Brain microvascular endothelial cell (primary cell): ENCODE measurements at places on chromosomes 1 and 21.

GRCh38 chr1:150765296-150765976 lies at the start of gene CTSS:
CTSS (minus strand) TSS chr1:150765778; CDS start chr1:150764763, 1,015 bp downstream.
- no peak for DNase-seq

- no peak for DNase-seq
Observed at GRCh38 chr1:172775606-172776005, 116.7 kb downstream of the FASLG start.

- no peak for DNase-seq
Observed at GRCh38 chr1:5274527-5274926, 620.1 kb downstream of the AJAP1 start.

GRCh38 chr1:218785928-218786327 lies 387.8 kb upstream of the LYPLAL1 start:
- peak; percentile 57 for DNase-seq

- DNase-seq = no peak
Observed at GRCh38 chr1:63033211-63033610, 249.3 kb downstream of the ATG4C start.

DNA sequence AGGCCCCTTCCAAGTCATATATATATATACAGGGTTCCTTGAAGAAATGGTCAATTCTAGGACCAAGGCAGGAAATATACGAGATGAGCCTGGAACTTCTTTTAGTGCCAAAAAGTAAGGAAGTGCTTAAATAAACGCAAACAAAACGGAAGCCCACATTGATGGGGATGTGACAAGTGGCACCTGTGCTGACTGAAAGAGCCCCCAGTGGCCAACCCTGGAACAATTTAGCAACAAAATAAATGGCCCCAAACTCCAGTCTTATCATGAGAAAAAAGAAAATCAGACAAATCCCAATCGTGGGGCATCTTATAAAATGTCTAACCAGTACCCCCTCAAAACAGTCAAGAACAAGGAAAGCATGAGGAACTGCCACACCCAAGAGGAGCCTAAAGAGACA lies 17.7 kb downstream of the PLA2G5 start:
- DNase-seq = no peak

- DNase-seq = no peak
Observed at GRCh38 chr1:53359225-53359933, 31.5 kb upstream of the LRP8 start.

DNA sequence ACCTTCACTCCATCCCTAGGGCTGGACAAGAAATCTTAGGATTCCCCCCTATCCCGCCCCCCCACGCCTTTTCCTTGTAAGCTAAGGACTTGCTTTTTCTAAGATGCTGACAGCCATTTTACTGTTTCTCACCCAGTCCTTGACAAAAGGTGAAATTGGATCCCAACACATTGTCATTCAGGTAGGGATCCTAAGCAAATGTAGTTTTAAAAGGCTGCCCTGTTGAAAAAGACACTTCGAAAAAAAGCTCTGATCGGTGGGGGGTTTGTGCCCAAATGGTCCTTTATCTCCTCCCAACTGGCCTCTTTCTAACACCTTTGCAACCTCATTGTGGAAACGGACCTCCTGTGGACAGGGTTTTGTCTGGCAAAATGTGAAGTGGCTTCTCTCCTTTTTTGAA lies 2.9 kb downstream of the CACHD1 start:
- no peak for DNase-seq

GRCh38 chr1:96580920-96581319 lies 140.7 kb upstream of the PTBP2 start:
- no peak for DNase-seq

GRCh38 chr1:96651517-96651916 lies 70.1 kb upstream of the PTBP2 start:
- DNase-seq = no peak

DNA sequence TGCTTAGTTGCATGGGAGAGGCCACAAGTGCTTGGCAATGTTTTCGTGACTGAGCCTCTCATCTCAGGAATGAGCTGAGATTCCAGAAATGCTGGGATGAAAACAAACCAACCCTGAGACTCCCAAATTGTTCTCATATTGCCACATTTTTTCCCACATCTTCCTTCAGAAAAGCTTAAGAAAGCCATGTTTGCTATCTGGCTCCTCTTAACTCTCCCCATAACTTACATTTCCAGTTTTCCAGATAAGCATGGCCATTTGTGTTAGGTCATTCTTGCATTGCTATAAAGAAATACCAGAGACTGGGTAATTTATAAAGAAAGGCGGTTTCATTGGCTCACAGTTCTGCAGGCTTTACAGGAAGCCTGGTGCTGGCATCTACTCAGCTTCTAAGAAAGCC lies 17.2 kb downstream of the DSCAM start:
- DNase-seq = no peak

- no peak for DNase-seq
Observed at GRCh38 chr1:81008293-81008692, 792.4 kb upstream of the ADGRL2 start.

DNA sequence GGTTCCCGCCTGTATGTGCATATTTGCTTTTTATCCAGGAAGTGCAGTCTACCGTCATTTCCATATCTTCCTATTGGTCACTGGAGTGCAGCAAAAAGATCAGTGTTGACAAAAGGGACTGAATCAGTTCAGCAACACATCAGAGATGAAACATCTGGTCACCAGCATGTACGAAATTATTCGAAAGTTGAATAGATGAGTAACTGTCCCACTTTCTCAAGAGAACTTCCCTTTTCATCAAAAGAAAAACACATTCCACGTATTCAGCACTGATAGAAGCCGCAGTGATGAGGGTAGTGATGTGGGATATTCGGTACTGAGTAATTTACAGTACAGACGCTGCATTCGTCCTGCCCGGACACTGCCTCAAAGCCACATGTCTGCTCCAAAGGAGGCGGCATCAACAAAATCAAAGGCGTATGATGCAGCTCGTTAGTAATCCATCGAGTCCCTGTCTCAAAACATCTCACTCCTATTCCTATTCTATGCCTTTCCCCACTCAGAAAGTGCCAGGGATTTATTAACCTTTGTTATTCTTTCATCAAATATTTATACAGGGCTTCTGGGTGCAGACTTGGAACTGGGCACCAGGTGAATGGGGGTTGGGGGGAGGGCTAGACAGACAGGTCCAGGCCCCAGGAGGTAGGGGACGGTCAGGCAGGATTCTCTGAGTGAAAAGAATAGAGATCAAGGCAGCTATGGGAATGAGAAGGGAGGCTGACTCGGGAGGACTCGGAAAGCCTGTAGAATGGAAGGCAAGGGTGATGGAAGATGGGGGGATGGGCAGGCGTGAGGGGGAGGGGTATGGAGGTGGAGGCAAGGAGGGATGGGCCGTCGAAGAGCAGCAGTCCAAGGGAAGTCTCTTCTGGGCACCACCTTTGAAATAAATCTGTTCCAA lies 79.5 kb upstream of the SLC45A1 start:
- peak; percentile 99 for DNase-seq

GRCh38 chr1:20280341-20280740 lies 10.3 kb upstream of the VWA5B1 start:
- DNase-seq = no peak

DNA sequence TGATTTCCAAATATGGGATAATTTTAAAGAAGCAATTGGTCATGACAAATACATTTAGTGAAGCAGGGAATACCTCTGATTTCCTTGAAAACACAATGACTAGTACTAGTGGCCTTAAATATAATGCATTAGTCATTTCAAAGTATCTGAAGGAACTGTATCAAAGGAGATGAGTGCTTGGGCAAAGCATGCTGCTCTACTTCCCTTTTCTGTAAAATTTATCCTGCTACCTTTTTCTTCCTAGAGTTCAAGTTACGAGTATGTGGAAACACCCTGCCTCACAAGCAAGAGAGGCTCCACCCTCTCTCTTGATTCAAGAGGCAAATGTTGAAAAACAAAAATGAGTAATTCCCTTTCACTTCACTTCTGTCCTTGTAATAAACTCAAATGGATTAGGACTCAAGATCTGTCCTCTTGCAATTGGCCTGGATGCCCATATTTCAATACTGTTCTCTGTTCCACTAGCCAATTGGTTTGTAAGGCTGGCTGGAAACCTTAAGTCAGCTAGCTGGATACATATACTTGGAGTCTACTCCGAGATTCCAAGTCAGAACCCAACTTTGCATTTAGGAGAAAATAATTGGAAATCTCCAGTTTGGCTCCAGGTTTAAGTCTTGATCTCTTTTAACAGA lies 92.5 kb downstream of the CDC42BPA start:
- DNase-seq = peak; percentile 69

GRCh38 chr1:245988393-245989078 lies 518.5 kb downstream of the SMYD3 start:
- no peak for DNase-seq

DNA sequence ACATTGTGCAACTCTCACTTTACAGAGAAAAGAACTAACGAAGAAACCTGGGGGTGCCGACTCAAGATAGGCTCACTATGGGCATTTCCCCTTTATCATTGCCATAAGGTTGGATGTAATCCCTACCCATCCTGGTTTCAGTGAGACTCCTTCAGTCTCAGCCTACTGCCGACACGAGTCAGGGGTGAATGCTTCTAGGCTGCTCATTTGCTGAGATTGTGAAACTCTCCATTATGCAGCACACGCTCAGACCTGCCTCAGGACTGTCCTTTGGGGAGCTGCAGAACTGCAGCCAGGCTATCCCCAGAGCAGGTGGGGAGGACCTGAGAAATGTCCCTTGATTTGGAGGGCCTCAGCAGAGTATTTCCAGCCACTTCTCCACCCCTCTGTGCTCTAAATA lies 22.2 kb downstream of the TSHB start:
- DNase-seq = no peak

DNA sequence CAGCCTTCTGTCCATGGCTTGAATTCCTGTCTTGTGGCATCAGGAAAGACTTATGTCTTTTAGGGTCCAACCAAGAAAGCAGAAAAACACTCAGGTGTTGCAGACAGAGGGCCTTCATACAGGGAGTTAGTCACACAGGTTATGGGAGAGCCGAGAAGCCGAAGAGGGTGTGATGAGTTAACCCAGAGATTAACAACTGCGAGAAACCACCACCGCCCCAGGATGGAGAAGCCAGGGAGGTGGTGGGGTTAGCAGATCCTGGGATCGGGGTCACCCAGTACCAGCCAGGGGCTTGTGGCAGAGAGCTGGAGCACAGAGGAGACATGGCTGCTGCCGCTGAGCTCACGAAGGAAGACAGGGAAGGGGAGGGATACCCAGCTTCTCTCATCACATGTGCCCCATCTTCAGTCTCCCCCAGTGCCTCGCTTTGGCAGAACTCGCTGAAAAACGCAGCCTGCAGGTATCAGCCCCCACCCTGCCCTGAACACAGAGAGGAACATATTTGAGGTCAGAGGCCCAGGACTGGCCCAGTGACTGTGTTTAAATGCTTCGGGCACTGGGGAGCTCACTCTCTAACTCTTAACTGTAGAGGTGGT lies 58.7 kb downstream of the RUNX3 start:
- no peak for DNase-seq

DNA sequence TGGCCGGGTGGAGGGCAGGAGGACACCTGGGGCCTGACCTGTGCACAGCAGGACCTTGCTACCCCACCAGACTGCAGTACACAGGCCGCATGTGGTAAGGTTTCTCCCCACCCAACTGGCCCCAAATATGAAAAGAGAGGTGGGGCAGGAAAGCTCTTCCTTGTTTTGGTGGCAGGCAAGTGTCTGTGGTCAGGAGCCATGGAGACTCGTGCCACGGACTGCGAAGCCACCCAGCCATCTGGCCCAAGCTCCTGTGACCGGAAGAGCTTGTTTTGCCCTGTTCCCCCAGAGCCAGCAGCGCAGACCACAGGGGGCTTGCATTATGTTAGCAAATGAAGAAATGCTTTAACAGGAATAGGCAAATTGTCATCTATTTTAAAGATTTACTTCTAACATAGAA lies 54.9 kb downstream of the OLIG1 start:
- DNase-seq = no peak

- DNase-seq = no peak
Observed at GRCh38 chr1:220500372-220500771, 27.6 kb upstream of the MARK1 start.

DNA sequence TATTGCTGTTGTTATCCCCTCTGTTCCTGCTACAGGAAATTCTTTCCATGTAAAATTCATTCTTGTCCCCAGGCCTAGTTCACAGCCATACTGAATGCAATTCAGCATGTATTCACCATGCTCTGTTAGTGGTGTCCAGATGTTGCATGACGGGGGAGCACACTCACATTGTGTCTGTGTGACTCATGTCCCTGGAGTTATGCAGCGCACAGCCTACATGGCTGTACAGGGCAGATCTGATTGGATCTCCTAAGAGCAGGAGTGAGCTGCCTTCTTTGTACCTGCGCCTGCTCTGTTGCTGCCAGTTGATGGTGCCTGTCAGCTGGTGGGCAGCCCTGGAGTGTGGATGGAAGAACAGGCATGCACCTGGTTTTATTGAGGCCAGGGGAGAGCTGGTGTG lies 17.6 kb downstream of the HTR6 start:
- DNase-seq = peak; percentile 83

DNA sequence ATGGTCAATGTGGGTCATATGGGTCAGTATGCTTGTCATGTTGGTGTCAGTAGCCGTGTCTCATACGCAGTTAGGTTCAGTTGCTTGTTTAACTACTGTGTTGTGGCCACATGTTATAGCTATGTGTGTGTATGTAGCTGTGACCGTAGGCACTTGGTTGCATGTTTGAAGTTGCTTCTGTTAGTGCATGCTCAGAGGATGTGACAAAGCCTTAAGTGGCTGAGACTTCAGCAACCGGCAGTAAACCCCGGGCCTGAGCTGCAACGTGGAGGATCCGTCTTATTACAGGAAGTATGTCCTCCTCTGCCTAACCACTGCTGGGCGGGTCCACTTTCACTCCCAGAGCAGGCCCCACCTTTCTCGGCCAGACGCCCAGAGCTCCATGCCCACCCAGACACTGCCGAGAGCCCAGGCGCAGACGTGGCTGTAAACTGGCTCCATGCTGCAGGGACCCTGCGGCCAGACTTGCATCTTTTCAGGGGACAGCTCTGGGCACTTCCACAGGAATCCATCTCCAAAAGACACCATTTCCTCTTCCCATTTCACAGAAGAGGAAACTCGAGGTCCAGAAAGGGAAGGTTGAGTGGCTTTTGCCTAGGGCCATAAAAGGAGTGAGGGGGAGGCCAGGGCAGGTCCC lies 2.2 kb downstream of the TCEA3 start:
- peak; percentile 45 for DNase-seq

GRCh38 chr1:5842679-5843078 lies 149.5 kb downstream of the NPHP4 start:
- DNase-seq = no peak

- DNase-seq = no peak
Observed at GRCh38 chr1:24450857-24451397, 35.3 kb downstream of the NIPAL3 start.

GRCh38 chr1:200665861-200666260 lies 3.8 kb downstream of the DDX59 start:
- no peak for DNase-seq

DNA sequence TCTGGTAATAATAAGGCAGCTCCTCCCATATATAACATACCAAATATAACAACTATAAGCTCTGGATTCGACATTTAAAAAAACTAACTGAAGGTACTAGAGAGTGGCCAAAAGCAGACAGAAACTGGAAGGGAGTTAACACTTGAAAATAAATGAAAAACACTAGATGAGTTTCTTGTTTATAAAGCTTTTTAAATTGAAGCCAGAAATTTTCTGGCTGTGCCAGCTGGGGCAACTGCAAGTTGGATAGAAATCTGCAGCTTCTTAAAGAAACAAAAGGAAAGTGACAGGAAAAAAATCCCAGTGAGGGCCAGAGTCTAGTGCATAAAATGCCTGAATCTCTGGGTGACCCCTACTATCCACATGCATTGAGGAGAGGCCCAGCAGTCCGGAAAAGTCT lies 432.7 kb downstream of the SMYD3 start:
- DNase-seq = no peak

- no peak for DNase-seq
Observed at GRCh38 chr1:56978819-56979218, 13.0 kb upstream of the C8B start.
